ENCODE measurements at places on chromosomes 5 and 9.

DNA sequence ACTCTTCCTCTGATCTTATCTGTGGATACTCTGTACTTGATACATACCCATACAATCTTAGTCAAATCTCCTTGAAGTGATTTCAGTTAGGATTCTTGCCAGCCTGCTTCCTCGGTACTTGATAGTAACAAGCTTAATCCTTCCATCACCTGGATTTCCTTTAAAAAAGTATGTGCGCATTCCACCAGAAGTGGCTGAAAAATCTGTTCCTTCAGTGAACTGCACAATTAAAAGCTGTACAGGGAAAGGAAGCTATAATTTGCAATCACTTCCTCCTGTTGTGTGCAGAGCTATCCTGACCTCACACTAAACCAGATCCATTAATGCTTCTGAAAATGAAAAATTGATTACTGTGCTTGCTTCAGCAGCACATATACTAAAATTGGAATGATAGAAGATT lies 47.3 kb downstream of the PWWP2A start:
- DNase-seq, result no peak

- no peak for DNase-seq
Observed at GRCh38 chr9:5790923-5791322, 42.0 kb downstream of the ERMP1 start.

GRCh38 chr9:136860933-136861873 lies 4.9 kb downstream of the EDF1 start:
- no peak for DNase-seq

- no peak for DNase-seq
Observed at GRCh38 chr5:41425736-41426135, 84.7 kb downstream of the PLCXD3 start.

DNA sequence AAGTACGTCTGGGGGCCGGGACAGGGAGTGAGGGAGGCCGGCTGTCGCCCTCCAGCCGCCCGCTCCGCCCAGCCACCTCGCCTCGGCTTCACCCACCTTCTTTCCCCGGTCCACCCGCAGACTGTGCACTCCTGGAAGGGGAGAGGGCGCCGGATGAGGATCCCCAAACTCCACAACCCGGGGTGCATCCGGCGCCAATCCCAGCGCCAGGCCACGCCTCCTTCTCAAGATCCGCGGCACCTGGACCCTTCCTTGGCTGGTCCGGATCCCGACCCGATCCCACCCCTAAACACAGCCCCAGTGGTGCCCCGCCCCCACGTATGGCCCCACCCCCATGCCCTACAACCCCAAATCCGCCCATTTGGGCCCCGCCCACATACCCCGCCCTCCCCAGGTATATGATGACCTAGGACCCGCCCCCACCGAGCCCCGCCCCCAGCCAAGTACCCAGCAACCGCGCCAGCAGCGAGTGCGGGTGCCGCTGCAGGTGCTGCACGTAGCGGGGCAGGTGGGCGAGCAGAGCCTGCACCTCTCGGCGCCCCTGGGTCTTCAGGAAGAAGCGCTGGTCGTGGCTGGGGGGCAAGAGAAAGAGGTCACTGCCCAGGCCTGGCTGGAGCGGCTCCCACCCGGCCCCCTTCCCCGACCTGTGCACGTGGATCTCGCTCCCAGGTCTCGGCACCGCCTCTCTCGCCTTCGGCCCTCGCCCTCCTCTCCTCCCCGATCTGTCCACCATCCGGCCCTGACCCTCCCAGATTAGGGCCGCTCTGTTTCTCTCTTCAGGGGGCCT lies 3.2 kb downstream of the PIP5KL1 start:
- DNase-seq, result no peak

DNA sequence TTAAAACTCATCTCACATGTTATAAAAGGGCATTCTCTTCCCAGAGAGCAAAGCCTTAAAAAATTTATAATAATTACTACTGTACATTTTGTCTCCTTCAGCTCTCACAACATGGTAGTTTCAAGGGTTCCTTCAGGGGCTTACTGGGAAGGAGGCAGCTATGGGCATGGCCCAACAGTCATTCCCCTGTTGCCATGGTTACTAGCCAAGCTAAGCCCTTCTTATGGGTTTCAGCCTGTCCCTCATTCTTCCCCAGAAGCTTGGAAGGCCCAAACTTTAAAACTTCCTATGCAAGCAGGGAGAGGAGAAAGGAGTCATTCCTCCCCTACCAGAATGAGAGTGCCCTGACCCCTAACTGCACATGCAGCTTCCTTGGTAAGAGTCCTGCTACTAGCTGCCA lies 82.2 kb upstream of the CNTLN start:
- DNase-seq, result no peak

DNA sequence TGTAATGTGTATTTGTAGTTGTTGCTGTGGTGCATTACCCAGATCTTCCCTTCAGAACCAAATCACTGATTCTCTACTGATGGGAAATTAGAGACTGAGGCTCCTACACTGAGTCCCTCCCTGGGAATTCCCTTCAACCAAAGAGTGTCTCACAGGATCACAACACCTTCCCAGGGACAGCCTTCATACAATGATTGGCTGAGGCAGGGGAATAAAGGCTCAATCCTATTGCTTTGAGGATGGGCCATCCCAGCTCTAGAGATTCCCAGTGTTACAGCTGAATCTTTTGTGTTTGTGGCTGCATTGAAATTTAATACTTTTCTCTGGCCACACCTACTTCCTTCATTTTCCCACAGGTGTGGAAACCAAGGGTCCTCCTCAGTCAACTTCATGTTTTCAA lies 96.4 kb upstream of the ELL2 start:
- no peak for DNase-seq

DNA sequence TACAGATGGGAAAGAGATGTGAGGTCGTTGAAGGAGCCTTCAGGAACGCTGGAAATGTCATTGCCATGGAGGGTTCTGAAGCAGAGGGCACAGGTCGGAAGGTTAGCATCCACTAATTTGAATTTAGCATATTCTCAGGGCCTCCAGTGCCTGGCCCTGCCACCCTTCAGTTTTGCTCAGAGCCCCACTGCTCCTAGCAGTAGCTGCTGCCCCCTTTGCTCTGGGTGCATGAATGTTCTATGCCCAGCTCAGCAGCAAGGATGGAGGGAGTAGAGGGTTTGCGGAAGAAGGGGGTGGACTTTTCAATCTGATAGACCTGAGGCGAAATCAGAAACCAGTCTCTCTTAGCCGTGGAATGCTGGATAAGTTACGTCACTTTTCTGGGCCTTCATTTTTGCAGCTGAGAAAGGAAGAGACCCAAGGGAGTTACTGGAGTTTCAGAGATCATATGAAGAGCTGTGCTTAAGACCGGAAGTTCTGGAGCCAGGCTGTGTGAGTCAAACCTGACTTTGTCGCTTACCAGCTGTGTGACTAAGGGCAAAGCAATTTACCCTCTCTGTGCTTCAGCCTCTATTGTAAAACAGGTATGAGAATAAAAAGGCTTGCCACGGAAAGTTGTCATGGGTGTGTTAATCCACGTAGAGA lies 133.2 kb upstream of the PANK3 start:
- peak; percentile 98 for DNase-seq

GRCh38 chr5:103808464-103809106 lies 246.0 kb upstream of the NUDT12 start:
- peak; percentile 64 for DNase-seq

- no peak for DNase-seq
Observed at GRCh38 chr5:124238350-124238749, 508.1 kb downstream of the ZNF608 start.

GRCh38 chr9:122080986-122081385 lies 12.1 kb downstream of the TTLL11 start:
- no peak for DNase-seq

DNA sequence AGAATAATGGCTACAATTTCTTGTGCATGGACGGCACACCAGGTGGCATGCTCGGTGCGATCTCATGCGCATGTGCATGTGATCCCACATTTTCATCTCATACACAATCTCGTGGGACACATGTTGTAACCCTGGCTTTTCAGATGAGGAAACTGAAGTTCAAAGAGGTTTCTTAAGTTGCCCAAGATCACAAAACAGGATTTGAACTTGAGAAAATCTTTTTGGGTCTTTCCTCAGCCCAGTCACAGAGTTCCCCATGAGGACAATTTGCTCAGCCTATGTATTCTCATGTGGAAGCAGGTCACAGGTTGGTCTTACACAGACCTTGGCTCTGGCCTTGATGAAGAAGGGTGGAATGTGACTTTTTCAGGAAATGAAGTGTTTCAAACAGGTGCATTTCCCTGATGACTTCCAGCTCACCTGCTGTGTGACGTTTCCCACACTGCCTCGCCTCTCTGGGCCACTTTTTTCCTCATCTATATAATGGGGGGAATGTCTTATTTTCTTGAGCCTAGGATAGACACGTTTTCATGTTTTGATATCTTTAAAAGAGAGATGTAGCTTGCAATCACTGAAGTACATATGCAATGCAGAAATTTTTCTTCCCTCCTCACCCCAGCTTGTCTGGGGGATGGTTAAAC lies 7.1 kb upstream of the ORM1 start:
- no peak for DNase-seq

DNA sequence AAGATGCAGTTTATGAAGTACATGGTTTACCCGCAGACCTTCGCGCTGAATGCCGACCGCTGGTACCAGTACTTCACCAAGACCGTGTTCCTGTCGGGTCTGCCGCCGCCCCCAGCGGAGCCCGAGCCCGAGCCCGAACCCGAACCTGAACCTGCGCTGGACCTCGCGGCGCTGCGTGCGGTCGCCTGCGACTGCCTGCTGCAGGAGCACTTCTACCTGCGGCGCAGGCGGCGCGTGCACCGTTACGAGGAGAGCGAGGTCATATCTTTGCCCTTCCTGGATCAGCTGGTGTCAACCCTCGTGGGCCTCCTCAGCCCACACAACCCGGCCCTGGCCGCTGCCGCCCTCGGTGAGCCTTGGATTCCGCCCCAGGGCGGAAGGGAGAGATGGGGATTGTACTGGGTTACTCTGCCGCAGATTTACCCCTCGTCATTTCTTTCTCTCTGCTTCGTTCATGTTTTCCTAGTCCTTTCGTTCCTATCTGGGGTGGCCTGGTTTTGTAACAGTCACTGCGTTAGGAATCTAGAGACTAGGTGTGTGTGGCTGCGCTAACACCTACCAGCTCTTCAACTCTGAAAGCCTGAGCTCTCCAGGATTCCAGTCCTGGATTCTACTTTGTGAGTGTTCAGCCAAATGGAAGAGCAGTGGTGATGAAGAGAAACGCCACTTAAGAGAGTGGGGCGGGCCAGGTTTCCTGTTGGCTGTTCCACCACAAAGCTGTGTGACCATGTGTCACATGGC lies 638 bp downstream of the MRPS30 start:
- peak; percentile 43 for DNase-seq

DNA sequence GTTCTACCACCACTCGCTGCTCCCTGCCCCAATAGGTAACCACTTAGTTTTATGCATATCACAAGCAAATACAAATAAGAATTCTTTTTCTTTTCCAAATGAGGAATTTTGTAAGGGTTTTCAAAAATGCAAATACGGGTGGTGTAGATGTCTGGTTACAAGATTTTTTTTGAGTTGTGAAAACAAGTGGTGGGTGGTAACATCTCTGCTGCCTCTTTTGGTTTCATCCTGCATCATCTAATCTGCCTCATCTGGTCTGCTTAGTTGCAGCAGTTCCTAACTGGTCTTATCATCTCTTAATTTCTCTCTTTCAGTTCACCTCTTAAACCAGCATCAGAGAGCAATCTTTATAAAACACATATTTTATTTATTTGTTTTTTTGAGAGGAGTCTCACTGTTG lies 5.3 kb downstream of the NFX1 start:
- DNase-seq, result no peak

DNA sequence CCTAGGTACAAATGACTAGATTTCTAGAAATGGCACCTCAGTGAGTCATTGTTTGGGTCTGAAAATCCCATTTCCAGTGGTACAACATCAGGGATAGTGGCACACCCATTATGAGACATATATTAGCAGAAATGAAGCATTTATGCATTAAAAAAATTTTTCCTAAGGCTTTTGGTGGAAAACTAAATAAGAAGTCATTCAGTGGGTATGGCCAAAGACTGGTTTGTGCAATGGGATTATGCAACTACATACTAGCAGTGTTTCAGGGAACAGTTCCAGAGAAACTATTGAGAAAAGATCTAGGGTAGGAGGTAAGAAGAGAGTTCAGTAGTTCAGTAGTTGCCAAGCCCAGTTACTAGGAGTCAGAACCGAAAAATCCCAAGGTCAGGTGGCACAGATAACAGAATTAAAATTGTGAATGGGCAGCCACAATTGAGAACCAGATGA lies 106.5 kb upstream of the HAPLN1 start:
- peak; percentile 21 for DNase-seq

DNA sequence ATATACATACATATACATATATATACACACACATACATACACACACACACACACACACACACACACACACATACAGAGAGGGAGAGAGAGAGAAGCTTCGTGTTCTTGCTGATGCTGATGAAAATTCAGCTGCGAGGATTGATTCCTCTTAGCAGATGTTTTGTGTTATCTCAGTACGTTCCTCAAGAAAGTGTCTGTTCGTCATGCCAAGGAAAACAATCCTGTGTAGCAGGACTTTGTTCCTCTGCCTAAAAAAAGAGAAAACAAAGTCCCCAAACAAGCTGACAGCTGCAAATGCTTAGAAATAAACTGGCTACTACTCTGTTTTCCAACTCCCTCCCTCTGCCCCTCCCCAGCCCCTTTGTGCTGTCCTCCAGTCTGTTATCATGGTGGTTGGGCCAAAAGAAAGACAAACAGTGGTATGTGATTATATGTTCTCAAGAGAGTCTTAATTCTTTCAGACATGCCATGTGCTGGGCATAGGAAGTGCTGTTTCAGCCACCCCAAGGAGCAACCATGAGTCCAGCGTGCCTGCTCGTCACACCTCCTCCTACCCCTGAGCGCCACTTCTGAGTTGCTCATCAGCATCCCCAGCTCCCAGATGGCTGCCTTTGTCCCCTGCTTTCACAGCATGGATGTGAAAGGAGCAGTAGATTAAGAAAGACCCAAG lies 71.5 kb upstream of the EQTN start:
- peak; percentile 68 for DNase-seq

DNA sequence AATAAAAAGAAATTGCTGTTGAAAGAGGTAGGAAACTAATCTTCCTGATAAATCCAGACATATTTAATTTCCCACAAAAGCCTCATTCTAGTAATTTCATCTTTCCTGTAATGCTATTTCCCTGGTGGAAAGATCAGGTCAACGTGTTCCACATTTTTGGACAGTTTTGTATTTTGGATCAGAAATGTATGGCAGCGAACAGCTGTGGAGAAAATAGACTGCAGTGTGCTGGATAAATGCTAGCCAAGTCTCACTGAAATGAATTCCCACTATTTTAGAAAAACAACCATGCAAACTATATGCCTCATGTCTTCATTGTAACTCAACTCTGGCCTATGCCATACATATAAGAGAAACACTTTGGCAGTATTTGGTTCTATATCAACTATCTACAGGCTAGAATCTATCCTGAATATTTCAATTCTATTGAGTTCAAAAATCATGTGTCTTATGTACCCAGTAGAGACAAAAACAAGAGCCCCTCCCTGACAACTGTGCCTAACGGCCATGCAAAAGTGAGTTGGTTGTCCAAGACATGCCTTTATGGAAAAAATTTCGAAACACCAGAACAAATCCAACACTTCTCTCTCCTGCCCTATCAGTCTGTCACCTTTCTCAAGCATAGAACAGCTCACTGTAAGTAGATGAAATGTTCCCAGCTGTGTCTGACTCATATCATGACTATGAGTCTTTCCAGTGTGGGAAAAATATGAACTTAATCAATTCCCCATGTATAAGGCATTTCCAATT lies 191.3 kb upstream of the NREP start:
- peak; percentile 97 for DNase-seq

Measured in fibroblast of skin of abdomen (primary cell).